ENCODE measurements at places on chromosomes 16 and 17.

- DNase-seq: no peak
Measured at GRCh38 chr16:19179546-19180490, 11.8 kb downstream of the SYT17 start.

- no peak for DNase-seq
Measured at GRCh38 chr16:82328881-82329469, 159.0 kb upstream of the MPHOSPH6 start.

DNA sequence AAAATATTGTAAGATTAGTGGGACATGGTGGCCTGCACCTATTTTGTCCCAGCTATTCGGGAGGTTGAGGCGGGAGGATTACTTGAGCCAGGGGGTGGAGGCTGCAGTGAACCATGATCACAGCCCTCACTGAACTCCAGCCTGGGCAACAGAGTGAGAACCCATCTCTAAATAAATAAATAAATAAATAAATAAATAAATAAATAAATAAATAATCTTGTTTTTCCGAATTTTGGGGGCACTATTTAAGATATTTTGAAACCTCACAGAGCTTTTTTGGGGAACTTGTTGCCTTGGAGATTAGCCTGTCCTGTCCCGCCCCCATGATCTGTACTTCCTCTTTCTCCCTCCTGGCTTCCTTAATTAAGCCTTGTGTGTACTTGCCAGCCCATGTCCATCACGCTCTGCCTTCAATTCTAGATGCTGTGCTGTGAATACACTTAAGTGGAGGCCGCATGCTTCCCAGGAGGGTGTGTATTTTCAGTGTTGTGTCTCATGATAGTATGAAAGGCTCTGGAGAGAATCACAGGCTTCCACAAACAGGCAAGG is 4.4 kb downstream of the LGALS9 start:
- no peak for DNase-seq

DNA sequence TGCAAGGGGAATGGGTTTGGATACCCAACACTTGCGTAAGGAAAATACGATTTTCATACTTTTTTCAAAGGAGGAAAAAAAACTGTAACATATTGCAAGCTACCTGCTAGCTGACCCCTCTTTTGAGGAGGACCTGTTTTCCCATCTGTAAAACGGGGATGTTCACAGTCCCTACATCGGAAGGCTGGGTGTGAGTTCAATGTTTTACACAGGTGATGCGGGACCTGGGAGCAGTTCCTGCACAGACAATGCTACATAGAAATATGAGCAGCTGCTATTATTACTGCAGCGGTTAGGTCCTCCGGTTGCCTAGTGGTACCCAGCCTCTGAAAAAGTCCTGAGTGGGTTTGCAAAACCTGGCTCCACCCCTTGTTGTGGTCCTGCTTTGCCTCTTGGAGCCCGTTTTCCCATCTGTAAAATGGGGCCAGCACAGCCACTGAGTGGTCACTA is 3.5 kb downstream of the SOCS1 start:
- no peak for DNase-seq

GRCh38 chr17:53797501-53797900 is 25.2 kb upstream of the KIF2B start:
- DNase-seq: no peak

DNA sequence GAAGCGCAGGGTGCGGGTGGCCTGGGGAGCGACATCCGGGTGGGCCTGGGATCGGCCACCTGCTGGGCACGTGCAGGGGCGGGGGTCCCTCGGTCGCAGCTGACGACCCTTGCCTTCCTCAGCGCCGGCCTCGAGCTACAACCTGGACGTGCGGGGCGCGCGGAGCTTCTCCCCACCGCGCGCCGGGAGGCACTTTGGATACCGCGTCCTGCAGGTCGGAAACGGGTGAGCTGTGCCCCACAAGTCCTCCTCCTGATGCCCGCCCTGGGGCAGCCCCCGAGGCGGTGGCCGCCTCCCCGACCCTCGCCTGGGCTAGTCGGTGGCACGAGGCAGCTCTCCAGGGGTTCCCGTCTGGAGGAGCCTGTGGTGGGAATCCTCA is 1.5 kb downstream of the ITGAL start:
- DNase-seq: no peak

DNA sequence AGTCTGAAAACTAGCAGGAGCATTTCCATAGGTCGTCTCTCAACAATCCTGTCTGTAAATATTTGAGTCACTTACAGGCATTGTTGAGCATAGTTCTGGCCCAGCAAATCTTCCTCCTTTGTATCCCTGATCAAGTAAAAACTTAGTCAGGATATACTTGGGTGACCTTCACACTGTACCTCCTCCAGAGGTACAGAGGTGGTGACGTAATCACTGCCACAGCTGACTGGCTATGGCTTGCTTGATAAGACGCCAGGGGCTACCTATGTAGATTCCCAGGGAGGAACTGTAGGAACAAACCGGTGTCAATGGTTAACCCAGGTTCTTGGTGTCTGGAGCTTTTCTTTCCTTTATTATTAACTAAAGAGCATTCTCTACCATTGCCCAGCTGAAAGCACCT is at the start of gene KCNJ16:
Gene KCNJ16 (plus strand): TSS at position 270 of the 400 bp plus-strand sequence. CDS start 56,863 bp downstream, outside the sequence.
- no peak for DNase-seq

DNA sequence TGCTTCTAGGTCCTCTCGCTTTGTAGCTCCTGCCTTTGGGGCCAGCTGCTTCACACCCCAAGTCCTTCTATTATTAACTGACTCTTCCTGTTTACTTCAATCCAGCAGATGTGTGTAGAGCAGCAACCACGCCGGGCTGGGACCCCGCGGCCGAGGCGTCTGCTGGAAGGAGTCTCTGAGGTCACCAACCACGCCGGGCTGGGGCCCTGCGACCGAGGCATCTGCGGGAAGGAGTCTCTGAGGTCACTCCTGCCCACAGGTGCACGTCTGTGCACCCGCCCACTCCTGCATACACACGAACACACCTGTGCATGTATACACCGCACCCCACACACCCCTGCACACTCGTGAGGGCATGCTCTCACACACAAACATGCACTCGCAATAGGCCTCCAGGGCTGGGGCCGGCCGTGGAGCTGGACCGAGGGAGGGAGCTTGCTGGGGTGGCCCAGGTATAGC is 7.8 kb upstream of the TEX19 start:
- no peak for DNase-seq

DNA sequence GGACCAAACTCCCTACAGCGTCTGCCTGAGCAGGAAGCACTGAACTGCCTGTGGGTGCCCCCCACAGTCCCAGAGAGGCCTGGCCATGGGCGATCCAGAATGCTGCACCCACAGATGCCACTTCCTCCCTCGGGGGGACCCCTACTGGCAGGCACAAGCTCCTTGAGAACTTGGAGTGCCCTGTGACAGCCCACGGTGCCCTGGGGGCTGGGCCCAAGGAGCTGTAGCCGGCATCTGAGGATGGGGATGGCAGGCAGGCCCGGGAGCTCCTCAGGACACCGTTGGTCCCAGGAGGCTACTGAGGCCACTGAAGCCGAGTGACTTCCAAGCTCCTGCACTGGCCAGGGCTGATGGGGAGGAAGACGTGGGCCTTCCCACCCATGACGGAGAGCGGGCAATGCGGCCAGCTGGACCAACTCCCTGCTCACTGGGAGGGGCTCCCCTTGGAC is 15.1 kb upstream of the RASD1 start:
- no peak for DNase-seq

- DNase-seq: no peak
Measured at GRCh38 chr16:72798264-72798663, 249.7 kb downstream of the ZFHX3 start.

- no peak for DNase-seq
Measured at GRCh38 chr16:78755751-78756661, 656.6 kb downstream of the WWOX start.

- DNase-seq: no peak
Measured at GRCh38 chr17:78488867-78489634, 88.1 kb downstream of the DNAH17 start.

- no peak for DNase-seq
Measured at GRCh38 chr17:39598630-39599003, 9.1 kb downstream of the NEUROD2 start.

DNA sequence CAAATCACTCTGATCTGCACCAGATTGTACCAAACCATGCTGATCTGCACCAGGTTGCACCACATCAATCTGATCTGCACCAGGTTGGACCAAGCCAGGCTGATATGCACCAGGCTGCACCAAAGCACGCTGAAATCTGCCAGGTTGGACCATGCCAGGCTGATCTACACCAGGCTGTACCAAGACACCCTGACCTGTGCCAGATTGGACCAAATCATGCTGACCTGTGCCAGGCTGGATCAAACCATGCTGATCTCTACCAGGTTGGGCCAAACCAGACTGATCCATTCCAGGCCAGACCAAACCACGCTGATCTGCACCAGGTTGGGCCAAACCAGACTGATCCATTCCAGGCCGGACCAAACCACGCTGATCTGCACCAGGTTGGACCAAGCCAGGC is 15.5 kb downstream of the QRICH2 start:
- DNase-seq: no peak

- no peak for DNase-seq
Measured at GRCh38 chr16:31464348-31464769, 5.1 kb downstream of the ARMC5 start.

- peak; percentile 67 for DNase-seq
Measured at GRCh38 chr16:50152807-50153595, at the start of gene TENT4B. Gene TENT4B, plus strand, starts transcription at chr16:50153306. Its CDS starts 316 bp downstream, at chr16:50153622.

GRCh38 chr17:82201498-82201910 is 11.1 kb downstream of the CCDC57 start:
- no peak for DNase-seq

GRCh38 chr17:50771991-50772785 is 4.9 kb upstream of the ANKRD40CL start:
- no peak for DNase-seq

- no peak for DNase-seq
Measured at GRCh38 chr16:63244631-63245030, 1208.4 kb upstream of the CDH8 start.

DNA sequence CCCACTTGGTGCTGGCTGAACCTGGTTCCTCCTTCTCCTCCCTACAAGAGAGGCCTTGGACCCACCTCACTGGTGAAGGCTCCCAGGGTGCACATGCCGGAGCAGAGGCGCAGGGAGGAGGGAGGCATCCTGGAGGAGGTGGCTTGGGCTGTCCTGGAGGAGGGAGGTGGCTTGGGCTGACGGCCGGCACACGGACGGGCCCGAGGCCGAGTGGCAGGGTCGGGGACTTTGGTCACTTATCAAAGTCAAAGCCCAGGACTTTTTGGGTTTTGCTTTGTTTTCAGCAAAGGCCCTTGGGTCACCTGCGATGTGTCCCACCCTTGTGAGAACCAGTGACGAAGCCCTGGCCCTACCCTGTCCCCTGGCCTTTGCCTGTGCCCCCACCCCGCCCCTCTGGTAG is 28.5 kb downstream of the ENDOV start:
- DNase-seq: no peak

GRCh38 chr17:66892246-66892645 is 57.3 kb downstream of the CACNG5 start:
- no peak for DNase-seq

- DNase-seq: no peak
Measured at GRCh38 chr17:56842577-56842976, 8.6 kb downstream of the DGKE start.

- DNase-seq: no peak
Measured at GRCh38 chr17:2925011-2925410, 128.8 kb downstream of the RAP1GAP2 start.

DNA sequence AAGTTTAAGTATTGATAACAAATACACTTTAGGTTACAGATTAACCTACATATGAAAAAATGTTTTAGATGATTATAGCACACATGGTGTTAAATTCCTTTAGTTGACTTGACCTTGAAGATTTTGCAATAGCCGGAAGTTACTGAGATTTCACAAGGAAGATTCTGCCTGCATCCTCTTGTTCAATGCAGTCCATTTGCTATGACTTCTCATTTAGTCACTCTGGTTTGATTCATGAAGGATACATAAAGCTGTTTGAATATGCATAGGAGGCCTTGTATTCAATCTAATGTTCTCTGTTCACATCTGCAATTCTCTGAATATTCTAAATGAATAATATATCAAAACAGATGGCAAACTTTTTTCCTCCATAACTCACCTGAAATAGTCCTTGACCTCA is 870.2 kb upstream of the GOT2 start:
- DNase-seq: no peak

- no peak for DNase-seq
Measured at GRCh38 chr17:7352910-7353635, 1.1 kb downstream of the KCTD11 start.

DNA sequence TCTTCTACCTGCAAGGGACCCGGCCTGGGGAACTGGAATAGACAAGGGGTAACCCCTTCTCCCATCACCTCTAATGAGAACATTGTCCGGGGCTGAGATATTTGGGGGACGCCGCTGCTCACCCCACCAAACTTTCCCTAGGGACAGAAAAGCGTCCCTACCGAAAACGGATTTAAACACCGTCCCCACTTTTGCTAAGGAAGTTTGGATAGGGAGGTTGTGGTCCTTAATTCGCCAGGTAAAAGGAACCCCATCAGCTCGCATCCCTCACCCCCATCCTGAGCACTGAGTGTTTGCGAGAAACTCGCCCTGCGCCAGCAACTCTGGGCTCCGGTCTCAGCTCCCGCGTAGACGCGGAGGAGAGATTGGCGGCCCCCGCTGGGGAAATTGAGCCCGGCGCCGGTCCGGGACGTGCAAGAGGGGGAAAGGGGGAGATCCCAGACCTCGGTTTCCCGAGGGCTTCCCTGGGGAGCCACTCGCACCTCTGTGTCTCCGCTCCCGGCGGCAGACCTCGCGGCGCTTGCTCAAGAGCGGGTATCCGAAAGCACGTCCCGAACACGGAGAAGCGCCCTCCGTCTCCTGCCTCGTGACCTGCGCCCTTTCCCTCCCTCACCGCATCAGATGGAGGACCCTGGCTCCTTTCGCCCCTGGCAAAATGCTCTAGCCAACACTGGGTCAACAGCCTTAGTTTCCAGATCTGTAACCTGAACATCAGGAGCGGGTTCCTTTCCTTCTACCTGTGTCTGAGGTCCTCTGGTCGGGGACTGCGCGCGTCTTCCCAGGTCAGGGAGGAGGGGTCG is 3.1 kb upstream of the SOX9 start:
- DNase-seq: no peak

DNA sequence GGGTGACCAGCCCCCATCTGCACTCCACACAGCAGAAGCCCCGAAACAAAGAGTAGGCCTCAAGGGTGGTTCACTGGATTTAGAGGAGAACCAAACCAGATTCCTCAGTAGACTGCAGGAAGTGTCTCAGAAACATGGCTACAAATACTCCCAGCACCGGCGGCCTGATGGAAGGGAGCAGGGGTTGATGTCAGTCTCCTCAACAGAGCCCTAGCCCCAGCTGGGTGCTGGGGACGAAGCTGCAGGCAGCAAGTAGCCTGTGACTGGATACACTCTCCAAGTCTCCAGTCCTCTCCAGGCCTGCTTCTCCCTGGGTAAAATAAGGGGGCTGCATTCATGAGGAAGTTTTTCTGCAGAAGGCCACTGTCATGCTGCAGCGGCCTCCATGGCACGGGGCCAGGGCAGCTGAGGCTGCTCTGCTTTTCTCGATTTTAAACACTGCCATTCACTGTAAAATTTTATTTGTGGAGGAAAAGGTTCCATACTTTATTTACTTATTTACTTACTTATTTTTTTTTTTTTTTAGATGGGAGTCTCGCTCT is 36.7 kb upstream of the SREBF1 start:
- DNase-seq: no peak
